ENCODE measurements at places on chromosomes 16 and 17.

GRCh38 chr16:261031-261691, 14.6 kb downstream of the RGS11 start:
- DNase-seq: no peak

DNA sequence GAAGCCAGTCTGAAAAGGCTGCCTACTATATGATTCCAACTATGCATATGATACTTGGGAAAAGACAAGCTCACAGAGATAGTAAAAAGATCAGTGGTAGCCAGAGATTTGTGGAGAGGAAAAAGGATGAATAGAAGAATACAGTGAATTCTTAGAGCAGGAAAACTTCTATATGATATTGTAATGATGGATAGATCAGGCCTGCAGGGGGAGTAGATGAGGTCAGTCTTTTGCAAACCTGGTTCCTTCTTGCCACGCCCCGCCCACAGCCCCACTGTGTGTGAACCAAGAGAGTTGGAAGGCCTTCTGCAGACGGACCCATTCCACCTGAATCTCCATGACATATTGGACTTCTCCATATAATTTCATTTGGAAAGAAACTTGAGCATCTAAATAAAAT, 761 bp upstream of the CCL8 start:
- DNase-seq: no peak

DNA sequence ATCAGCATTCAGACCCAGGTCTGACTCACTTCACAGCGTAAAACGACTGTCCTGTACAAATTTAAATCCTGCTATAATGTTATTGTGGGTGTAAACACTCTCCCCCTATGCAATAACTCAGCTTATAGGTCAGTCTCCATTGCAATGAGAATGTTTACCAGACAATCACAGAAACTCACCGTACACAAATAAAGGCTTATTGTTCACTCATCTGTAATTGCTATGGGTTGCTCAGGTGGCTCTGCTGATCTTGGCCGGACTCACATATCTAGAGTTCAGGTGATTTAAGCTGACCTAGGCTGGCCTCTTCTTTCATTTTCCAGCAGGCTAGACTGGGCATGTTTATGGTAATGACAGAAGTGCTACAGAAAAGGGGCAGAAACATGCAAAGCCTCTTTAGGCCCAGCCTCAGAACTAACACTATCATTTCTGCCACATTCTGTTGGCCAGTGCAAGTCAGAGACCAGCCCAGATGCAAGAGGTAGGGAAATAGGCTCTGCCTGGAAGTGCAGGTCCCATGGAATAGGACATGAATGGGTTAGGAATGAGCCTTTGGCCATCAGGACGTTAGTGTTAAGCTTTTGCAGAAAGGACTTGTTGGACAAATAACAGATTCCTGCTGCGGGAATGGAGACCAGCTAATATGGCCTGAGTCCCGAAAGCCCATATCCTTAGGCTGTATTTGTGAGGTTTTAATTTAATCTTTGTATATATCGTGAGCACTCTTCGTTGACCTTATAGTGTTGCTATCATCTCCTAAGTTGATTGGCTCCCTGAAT, 44.0 kb downstream of the HLF start:
- no peak for DNase-seq

DNA sequence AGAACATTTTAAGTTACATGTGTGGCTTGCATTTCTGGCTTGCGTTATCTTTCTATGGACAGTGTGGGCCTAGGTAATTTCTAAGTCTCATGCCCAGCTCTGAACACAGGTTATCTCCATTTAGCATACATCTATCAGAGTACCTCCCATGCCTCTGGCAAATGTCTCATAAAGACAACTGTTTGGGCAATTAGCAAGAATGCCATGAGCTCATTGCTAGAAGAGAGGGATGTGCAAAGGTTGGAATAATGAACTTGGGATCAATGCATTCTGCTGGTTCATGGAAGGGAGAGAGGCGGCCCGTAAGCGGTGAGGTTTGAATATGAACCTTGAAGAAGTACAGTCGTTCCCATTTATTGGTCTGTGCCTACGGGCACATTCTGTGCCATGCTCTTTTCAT, 14.4 kb downstream of the SYT17 start:
- no peak for DNase-seq

GRCh38 chr17:62892870-62893338, 73.1 kb upstream of the TANC2 start:
- no peak for DNase-seq

GRCh38 chr16:70589998-70590471, 56.3 kb upstream of the IL34 start:
- DNase-seq: no peak

GRCh38 chr17:39643271-39643670, 6.3 kb downstream of the STARD3 start:
- no peak for DNase-seq

DNA sequence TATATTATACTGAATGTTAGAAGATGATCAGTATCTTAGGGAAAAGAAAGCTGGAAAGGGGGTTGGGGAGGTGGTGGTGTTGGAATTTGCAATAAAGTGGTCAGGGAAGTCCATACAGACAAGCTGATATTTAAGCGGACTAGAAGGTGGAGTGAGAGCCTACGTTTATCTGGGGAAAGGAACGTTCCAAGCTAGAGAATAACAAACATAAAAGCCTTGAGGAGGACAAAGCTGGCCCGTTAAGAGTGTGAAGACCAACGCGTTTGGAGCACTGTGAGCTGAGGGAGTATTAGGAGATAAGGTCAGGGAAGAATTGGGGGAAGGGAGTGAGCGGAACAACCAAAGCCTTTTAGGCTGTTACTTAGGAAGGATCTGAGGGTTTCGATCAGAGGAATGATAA, 1.4 kb downstream of the DDX42 start:
- DNase-seq: no peak

GRCh38 chr16:65200156-65200773, 78.4 kb upstream of the CDH11 start:
- DNase-seq: no peak

DNA sequence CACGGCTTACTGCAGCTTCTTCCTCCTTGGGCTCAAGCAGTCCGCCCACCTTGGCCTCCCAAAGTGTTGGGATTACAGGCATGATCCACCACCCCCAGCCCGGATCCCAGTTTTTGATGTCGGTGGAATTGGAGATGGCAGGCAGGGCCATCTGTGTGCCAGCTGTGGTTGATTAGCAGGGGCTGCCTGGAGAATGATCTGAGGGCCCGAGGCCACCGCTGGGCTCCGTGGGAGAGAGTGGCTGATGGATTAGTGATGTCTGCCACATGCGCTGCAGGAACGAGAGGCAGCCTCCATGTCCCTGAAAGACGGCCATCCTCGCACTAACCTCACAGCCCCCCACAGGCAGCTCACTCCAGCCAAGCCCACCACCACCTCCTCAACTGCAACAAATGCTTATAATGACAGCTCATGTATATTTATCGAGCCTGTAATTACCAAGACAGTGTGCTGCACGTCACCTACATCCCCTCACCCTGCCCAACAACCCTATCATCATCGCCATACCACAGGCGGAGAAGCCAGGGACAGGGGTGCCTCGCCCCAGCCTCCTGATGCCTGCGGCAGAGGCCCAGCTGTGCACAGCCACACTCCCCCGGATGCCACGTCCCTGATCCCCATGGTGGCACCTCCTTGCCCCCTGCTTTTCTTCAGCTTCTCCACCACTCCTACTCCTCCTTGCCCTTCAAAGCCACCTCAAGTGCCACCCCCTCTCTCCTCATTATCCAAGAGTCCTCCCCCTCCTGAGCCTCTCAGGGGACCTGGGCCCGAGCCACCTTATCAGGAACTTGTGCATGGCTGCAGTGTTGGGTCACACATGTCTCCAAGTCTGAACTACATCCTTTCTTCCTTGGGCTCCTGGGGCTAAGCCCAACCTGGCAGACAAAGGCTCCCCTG, 33.2 kb downstream of the ACTG1 start:
- DNase-seq: no peak

DNA sequence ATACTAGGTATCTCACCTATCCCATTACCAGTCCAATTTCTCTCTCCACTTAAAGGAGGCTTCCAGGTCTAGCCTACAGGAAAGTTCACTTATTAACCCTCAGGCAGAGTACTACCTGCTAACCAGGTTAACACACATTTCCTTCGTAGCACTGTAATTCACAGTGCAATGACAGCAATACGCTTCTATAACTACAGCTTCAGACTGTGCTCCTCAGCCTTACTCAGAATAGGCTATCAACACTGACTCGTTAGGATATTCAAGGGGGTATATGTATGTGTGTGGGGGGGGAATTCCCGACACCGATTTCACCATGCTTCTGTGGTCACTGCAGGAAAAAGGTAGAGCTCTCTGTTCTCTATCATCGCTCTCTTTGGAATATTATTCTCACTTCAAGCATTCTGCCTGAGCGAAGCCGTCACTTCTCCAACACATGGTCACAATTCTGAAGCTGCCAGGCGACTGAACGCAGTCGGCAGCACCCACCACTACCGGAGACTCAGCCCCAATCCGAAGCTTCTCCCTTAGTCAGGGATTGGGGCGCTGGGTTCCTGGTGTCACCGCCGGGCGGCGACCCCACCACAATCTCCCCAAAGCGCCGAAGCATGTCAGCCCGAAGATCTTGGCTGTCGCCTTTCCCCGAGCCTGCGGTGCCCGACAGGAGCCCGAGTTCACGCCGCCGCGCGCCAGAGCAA, 618 bp downstream of the GGA3 start:
- peak; percentile 48 for DNase-seq

DNA sequence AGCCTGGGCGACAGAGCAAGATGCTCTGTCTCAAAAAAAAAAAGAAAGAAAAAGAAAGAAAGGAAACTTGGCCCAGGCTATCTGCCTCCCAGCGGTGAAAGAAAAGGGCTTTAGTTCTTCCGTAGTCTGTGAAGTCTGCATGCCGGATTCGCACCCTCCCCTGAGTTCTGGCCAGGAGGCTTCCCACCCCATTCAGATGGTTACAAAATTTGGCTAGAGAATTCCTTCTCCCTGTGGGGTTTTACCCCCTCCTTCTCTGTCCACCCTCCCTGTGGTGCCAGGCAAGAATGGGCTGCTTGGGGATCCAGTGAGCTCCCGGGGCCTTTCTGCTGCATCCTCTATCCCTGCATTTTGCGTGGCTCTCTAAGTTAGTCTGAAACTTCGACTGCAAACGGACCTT, 37.8 kb downstream of the PAFAH1B1 start:
- no peak for DNase-seq

Measured in stimulated activated CD4-positive, alpha-beta T cell treated with anti-CD3 and anti-CD28 coated beads, Interleukin-12 subunit alpha, Interleukin-12 subunit beta, amount 100 ng/mL, for 4 hours (primary cell).